Retinal pigment epithelial cell (primary cell): ENCODE measurements at places on chromosomes 11 and 22.

DNA sequence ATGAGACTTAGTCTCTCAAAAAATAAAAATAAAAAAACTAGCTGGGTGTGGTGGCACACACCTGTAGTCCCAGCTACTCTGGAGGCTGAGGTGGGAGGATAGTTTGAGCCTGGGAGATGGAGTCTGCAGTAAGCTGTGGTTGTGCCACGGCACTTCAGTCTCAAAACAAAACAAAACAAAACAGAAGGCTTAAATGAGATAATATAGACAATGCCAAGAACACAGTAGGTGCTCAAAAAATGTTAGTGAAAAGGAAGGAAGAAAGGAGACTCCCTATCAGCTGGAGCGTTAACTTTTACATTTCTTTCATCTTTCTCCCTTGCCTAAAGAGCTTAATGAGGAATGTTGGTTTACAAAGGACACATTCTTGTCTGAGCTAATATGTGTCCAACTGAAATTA, 4.1 kb upstream of the ASCC2 start:
- DNase-seq = no peak

DNA sequence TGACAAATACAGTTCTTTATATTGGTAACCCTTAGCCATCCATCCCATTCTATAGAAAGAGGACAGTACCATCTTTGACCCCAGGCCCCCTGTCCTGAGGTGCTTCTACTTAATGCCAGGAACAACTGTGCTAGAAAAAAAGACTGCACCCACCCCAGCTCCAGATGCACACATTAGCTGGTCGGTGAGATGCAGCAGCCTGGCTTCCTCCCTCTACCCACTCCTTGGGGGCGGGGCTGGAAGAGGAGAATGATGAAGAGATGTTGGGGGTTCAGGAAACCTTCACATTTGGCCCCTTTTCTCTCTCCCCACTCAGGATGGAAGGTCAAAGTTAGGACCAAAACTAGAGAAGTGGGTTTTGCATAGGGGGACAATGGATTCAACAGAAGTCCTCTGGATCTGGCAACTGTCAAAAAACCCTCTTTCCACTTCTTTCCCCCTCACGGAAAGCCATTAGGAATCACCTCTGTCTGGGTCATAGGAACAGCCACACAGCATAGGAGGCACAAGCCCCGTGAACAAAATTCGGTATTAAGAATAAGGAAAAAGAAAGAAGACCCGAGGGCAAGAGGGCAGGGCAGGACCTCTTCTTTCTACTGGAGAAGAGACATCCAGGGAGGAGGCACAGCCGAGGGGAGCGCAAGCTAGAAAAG, 755 bp downstream of the NRIP3 start:
- no peak for DNase-seq

- peak; percentile 43 for DNase-seq
These were observed 9.4 kb downstream of the CCDC188 start for GRCh38 chr22:20141186-20142077.

- peak; percentile 59 for DNase-seq
These were observed 725 bp downstream of the ARHGAP42 start for GRCh38 chr11:100687630-100688395.

- no peak for DNase-seq
These were observed 443 bp upstream of the CELF1 start for GRCh38 chr11:47553406-47553743.

DNA sequence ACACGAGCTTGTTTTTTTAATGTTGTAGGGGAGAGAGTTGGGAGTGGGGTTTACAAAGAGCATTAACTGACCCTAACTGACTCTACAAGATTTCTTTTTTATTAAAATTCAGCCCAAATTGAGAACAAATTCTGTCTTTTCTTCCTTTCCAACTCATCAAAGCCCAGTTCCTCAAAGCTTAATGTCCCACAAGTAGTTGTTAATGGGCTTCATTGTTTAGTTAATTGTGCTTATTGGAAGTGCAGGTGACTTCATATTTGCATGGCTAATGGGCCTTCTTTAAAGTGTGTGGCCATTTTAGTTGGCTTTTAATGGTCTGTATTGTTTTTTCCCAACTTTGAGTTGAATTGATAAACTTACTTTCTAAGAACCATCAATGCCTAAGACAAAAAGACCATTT, 39.8 kb downstream of the MPPED2 start:
- no peak for DNase-seq

DNA sequence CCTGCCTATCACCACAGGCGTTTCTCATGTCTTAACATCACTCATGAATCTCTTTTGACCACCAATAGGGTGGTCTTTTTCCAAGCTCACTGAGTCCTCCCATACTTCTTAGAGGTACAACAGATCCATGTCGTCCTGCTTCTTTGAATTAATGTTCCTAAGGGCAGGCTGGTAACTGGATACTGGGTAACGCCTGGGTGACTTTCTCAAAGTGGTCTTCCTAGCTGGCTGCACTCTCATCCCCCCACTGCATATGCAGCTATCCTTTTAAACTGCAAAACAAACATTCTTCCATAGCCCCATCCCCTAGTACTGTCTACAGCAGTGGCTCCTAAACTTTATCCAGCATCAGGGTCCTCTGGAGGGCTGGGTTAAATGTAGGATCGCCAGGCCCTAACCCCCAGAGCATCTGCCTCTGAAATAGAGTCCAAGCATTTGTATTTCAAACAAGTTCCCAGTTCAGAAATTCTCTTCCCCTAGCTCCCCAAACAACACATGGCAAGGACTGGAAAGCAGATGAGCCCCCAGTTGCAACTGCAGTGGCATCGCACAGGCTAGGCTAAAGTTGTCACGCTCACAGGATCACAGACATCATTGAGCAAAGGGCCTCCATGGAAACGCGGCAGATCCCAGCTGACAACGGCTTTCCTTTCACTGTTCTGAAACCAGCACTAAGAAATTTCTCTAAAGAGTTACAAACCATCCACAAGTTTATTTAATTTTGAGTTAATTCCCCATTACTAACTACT, 204.9 kb downstream of the LARGE1 start:
- DNase-seq = no peak

GRCh38 chr11:37322333-37323194, 724.5 kb upstream of the RAG2 start:
- no peak for DNase-seq

DNA sequence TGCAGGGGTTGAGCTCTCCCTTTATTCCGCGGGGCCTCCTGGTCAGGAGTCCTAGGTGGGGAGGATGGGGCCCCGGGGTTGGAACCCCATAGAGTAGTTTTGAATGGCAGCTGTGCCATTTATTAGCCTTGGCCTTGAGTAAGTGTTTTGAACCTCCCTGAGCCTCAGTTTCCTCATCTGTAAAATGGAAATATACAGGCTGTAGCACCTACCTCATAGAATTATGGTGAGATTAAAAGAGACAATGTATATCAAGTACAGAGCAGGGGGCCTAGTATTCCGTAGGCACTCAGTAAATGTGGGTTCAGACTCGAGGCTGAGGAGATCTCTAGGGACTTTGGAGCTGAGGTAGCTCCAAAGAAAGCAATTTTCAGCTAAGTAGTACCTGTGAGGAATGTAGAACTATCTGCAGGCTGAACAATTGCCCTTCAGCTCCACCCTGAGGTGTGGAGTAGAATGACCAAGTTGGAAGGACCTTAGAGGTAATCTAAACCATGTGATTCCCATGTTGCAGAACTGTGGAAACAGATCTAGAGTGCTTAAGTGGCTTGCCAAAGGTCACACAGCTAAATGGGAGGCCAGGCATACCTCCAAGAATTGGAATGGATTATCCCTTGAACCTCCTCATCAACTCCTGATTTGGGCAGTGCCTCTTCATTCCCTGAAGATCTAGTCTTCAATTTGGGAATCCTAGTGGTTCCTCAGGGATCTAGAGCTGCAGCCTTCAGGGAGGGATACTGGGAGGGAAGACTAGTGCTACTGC, 682 bp downstream of the PGAP2 start:
- peak; percentile 53 for DNase-seq

DNA sequence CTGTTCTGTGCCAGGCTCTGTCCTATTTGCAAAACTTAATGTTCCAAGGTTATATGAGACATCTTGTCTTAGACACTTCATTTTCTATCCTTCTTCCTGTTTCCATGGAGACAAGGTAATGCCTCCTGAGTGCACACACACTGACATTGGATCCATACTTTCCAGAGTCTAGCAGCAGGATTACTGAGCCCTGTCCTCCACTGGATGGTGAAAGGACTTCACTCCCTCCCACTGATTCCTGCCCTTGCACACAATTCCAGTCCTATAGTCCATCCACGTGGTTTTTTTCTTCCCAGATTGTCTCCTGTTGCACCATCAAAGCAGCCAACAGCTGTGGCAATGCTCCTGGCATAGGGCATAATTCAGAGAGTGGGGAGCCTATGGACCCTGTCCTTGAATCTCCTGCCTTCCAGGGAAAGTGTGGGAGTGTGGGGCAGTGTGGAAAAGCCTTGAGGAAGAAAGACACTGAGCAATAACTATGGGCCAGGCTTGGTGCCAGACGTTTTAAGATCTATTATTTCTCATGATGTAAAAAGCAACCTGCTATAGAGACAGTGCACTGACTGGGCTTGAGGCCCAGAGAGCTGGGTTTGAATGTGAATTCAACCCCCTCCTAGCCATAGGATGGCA, 31.3 kb downstream of the SERPINH1 start:
- no peak for DNase-seq

GRCh38 chr22:41596776-41597634, 7.4 kb upstream of the PMM1 start:
- DNase-seq = no peak

- DNase-seq = no peak
These were observed 47.1 kb downstream of the ASCL2 start for GRCh38 chr11:2223153-2223794.

DNA sequence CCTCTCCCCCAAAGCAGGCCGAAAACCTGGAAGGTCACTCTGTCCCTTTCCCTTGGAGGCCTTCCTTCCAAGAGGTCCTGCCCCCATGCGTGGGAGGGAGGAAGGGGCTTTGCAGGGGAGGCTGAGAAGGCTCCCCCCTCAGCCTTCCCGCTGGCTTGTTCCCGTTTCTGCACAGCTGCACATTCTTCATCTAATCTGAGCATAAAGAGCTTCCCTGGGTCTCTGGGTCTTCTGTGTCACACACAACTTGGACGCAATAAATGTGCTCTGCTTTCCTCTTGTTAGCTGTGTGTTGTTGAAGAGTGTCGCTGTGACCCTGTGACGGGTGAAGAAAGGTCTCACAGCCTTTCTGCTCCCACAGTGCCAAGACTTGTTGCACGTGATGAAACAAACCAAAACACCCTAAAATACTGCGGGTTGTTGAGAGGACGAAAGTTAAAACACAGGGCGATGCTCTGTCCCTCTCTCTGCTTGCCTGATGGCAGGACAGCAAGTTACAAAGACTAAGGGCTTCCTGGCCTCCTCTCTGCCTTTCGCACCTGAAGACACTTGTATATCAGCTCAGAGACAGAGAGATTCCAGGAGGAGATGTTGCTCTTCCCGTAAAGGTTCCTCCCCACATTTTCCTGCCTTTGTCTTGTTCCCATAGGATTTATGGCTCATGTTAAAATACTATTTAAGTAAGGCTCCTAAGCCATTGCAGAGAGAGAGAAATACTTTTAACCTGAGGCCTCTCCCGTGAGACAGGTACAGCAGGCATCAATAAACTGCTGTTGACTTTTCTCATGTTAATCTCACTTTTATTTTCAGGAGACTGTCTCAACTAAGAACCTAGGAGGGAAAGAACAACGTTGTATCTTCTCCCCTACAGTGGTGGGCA, 15.4 kb upstream of the IFITM3 start:
- no peak for DNase-seq

DNA sequence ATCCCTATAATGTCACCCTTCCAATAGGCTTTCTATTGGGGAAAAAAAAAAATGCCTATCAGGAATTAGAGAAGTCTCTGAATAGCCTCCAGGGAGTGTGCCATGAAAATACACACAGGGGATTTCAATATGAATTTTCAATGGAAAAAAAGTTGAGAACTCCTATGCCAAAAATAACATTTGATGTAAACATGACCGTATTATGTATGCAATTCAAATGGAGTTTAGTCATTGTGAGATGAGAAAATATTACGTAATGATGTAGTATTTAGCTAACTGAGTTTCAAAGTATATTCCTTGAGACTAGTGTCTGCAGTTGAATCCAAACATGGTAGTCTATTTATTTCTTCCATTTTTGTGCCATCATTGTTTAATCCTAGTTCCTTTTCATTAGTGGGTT, 182.3 kb downstream of the BLID start:
- no peak for DNase-seq

- no peak for DNase-seq
These were observed 9.4 kb downstream of the HIPK3 start for GRCh38 chr11:33266393-33267215.

GRCh38 chr11:84140386-84141169, 854.4 kb upstream of the CCDC90B start:
- no peak for DNase-seq

GRCh38 chr11:87368151-87368550, 330.4 kb downstream of the TMEM135 start:
- DNase-seq = no peak

GRCh38 chr11:2797121-2797711, 88.4 kb downstream of the CDKN1C start:
- DNase-seq = no peak

- DNase-seq = no peak
These were observed 7.2 kb upstream of the SLN start for GRCh38 chr11:107719073-107719472.

DNA sequence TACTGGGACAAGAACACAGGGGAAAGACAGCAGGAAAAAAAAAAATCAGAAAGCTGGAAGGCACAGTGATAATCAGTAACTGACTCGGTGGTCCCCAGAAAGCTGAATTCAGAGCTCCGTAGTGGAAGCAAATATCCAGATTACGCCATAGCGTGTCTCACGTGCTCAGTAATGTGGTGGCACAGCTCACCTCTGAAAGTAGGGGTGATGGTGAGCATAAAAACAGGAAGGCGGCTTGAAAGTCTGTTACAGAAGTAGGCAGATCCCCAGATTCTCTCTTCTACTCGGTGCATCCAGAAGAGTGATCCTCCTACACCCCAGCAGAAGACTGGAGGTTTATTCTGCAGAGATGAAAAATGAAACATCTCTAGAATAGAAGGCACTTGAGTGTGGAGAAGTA, 11.1 kb upstream of the OR8B3 start:
- DNase-seq = no peak

DNA sequence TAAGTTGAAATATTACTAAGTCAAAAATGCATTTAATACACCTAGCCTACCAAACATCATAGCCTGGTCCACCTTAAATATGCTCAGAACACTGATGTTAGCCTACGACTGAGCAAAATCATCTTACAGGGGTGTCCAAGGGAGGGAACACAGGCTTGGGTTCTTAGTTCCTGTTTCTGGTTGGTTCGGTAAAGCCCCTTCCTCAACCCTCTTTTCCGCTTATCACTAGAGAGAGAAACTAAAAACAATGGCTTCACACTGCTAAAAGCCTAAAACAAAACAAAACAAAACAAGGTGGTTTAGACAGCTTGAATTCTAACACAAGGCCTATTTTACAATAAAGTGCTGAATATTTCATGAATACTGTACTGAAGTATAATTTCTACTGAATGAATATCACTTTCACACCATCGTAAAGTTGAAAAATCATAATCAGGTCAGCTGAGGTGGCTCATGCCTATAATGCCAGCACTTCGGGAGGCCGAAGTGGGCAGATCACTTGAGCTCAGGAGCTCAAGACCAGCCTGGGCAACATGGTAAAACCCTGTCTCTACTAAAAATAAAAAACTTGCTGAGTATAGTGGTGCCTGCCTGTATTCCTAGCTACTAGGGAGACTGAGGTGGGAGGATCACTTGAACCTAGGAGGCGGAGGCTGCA, 118.0 kb downstream of the SIK3 start:
- no peak for DNase-seq
